Activated T-helper 1 cell treated with anti-CD3 and anti-CD28 coated beads, Interleukin-2, amount 50 U/mL, for 16 hours (primary cell): ENCODE measurements at places on chromosomes 11 and 22.

- no peak for DNase-seq
These were observed 45.2 kb upstream of the FLI1 start for GRCh38 chr11:128648711-128649110.

GRCh38 chr11:93532281-93532789 is 10.9 kb downstream of the SMCO4 start:
- no peak for DNase-seq

- no peak for DNase-seq
These were observed 967.0 kb upstream of the FAT3 start for GRCh38 chr11:91257667-91258066.

- DNase-seq = no peak
These were observed 858.8 kb downstream of the TBC1D22A start for GRCh38 chr22:47621253-47621652.

- no peak for DNase-seq
These were observed 81.0 kb downstream of the MYEOV start for GRCh38 chr11:69374946-69375310.

GRCh38 chr11:96781082-96781481 is 391.3 kb downstream of the JRKL start:
- no peak for DNase-seq

GRCh38 chr11:26847459-26847858 is 125.6 kb upstream of the SLC5A12 start:
- no peak for DNase-seq

DNA sequence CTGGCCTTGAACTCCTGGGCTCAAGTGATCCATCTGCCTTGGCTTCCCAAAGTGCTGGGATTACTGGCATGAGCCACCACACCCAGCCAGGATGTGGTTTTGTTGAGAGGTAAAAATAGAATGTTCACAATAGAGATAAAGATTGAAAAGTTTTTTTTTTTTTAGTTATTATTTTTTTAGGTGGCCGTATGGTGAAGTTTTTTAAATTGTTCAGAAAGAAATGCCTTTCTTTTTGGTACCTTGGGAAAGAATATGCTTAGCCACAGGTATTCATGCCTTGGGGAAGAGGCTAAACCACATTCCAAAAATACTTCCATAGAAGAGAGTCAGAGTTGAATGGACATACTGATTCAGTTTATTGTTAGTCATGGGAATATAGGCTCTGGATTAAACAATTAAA is 143.4 kb downstream of the C11orf91 start:
- no peak for DNase-seq
